ENCODE measurements at places on chromosomes 6 and 20.

- no peak for DNase-seq
Observed at GRCh38 chr6:147881432-147881831, 372.9 kb downstream of the SAMD5 start.

DNA sequence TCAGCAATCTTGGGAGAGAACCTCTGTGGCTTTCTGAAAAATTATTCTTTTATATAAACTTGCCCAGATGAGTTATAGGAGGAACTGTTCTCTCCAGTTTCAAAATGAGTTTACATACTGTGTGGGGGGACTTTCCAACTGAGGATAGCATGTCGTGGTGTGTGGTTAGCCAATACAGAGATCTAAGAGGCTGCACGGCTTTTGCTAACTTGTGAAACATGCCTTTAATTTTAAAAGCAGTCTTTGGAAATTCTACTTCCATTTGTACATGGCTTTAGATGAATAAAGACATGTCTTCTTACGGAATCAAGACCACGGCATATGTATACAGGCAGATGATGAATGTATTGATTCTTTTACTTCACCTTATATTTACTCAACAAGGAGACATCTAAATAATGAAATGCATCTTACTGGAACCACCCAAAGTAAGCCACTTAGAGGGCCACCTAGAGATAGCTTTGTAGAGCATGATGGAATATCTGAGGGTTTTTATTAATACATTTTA is 39.8 kb downstream of the HIVEP1 start:
- DNase-seq = no peak

- DNase-seq = no peak
Observed at GRCh38 chr6:151445482-151445881, 6.4 kb downstream of the RMND1 start.

GRCh38 chr6:118968416-118968815 is 33.5 kb upstream of the MCM9 start:
- no peak for DNase-seq

- no peak for DNase-seq
Observed at GRCh38 chr6:65081756-65082155, 625.3 kb downstream of the EYS start.

GRCh38 chr20:23520185-23520584 is 29.3 kb downstream of the CST8 start:
- no peak for DNase-seq

DNA sequence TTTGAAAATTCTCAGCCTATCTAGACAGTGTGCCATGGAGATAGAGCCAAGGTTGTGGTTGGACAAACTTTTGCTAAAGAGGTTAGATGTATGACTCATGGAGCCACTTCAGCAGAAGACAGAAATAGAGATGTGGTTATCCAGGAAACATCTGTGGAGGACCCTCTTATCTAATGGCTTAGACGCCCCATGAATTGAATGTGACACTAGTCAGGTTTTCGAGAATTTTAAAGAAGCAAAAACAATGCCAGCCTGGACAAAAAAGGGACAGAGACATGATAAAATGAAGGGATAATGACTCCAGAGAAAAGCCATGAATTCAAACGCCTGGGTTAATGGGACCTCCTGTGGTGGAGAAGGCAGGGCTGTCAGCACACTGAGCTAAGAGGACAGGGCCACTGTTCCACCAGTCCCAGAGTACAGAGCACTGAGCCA is 280.5 kb downstream of the CLVS2 start:
- DNase-seq = no peak

DNA sequence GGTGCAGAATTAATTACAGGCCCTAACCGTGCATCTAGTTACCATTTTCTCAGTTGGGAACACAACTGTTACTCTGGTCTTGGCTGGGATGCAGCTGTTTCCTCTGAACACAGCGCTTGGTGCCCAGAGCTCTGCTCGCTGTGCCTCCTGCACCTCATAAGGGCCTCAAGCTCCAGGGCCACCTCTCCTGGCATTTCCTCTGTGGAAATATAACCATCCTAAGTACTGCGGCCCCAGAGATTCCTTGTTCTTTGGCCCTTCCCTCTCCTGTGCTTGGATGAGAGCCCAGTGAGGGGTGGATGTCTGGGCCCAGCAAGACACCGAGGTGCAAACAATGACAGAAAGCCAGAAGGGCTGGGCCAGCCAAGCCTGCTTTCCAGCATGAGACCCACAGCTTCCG is 169.9 kb upstream of the CST7 start:
- no peak for DNase-seq

GRCh38 chr20:33919653-33920052 is 74.1 kb upstream of the RALY start:
- DNase-seq = no peak

Data from vagina (tissue), 2 donors.